ENCODE measurements at places on chromosomes 16 and 17.

DNA sequence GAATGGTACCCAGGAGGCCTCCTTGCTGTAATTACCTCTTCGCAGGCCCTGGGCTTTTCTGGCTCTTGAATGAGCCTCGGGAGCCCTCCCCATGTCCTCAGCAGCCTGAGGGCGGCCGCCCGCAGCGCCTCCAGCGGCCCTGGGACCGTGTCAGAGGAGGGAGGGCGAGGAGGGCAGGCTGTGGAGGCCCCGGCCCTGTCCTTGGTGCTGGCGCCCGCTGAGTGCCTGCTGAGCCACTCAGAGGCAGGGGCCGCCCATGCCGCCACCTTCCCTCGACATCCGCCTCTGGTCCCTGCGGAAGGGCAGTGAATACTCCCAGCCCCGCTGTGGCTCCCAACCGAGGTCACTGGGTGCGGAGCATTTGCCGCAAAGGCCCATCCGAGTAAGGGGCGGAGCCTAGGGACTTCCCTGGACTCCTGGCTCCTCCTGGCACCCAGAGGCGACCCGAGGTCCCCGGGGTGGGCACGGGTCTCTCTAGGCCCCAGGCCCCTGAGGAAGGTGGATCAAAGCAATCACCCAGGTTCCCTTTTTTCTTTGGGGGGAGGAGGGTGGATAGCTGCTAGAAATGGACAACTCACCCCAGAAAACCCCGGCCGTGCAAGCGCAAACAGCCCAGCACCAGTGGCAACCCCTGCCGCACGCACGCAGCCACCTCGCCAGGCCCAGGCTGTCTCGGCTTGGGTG lies 2.8 kb downstream of the RBFOX3 start:
- DNase-seq: peak; percentile 20

DNA sequence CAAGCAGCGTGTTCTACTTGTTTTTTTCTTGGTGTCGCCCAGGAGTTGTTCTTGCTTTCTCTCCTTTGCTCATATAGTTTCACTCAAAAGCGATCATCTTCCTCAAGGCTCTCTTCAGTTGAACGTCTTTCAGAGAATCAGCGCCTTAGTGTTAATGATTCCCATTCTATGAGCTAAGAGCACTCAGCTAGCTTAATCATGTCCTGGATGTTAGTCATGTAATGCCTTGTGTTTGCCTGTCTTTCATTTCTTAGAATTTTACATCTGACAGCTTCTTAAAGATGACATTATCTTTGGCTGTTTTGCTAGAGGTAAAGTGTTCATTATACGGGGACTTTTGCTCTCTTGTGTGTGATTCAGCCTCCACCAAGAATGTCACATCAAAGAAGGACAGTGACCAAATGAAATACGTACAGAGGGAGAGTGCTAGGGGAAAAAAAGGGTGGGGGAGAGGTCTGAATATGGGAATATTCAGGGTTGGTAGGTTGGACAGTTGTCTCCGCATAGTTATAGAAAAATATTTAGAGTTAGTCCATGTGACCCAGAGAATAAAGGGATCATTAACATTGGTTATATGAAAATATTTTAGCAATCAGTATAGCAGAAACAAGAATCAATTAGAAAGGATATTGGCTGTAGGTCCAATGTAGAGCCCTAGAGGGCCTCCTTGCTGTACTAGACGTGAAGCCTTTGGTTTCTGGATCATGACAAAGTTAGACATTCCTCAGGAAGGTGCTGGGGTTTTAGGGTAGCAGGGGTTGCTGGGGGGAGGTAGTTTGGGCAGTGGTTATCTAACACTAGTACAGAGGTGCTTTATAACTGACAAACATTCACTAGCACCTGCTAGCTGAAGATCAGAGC lies 31.9 kb upstream of the ANKFN1 start:
- DNase-seq: no peak

GRCh38 chr16:89458967-89459366 lies 31.4 kb downstream of the ANKRD11 start:
- no peak for DNase-seq

DNA sequence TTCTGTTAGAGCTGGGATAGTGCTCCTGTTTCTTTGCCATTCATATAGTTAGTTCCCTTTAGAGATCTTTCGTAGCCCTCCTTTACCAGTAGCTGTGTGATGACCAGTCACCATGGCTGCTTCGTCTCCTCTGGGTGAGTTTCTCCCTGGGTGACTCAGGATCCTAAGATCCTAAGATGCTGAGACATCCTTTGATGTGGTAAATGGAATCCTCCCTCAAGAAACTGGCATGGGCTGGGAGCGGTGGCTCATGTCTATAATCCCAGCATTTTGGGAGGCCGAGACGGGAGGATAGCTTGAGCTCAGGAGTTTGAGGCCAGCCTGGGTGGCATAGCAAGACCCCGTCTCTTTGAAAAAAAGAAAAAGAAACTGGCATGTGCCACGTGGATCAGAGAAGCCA lies 5.9 kb downstream of the PHAF1 start:
- no peak for DNase-seq

GRCh38 chr17:75684924-75685323 lies 17.8 kb downstream of the SAP30BP start:
- DNase-seq: peak; percentile 63

Measured in transverse colon (tissue), 4 donors.